ENCODE measurements at places on chromosomes 7 and 10.
A peak's percentile ranks its signal among the peaks of the same experiment; 100 is the strongest.

DNA sequence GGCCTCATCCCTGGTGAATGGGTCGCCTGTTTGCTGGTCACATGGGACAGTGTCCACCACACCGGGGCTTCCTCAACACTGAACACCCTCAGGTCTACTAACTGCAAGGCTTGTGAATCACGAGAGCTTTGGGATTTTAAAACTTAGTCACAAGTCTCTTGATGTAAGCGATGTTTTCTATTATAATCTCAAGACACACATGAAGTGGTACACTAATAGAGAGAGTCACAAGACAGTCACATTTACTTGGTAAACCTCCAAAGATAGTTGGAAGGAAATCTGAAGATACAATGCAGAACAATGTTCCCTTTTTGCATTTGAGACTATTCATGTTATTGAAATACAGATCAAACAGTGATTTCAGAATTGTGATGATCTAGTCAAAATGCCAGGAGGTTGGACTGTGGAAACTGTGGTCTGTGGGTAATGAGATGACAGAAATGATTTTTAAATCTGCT is 233.1 kb upstream of the KLF6 start:
- no peak for DNase-seq

DNA sequence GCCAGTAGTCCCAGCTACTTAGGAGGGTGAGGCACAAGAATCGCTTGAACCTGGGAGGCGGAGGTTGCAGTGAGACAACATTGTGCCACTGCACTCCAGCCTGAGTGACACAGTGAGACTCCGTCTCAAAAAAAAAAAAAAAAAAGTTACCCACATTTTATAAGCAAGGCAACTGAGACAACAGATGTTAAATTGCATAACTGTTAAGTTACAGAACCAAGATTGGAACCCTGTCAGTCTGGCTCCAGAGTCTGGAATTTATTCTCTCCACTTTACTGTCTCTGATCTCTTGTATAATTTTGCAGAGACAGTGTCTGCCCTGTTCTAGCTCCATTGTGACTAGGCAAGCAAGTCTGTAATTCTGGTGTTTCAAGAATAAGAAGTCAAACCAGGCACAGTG is 6.2 kb upstream of the ITGB1 start:
- no peak for DNase-seq

DNA sequence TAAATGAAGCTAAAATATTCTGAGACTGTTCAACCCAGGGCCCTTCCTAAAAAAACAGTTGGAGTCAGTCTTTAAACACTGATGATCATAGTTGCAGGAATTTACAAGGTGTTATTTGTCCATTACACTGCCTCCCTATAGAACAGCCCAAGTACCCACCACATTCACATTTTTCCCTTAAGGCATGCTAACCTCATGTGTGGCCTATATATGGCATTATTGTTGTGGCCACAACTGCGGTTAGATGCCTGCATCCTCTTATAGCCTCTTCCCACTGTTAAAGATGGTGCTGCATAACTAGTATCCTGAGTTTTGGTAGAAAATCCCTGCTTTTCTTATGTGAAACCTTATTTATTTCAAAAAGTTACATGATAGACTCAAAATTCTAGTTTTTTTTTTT is 287.9 kb upstream of the SEMA3A start:
- DNase-seq = no peak

- DNase-seq = peak; percentile 51
Observed at GRCh38 chr7:68733219-68734153, 864.8 kb upstream of the AUTS2 start.

- DNase-seq = no peak
Observed at GRCh38 chr10:76106611-76107010, 675.2 kb downstream of the LRMDA start.

DNA sequence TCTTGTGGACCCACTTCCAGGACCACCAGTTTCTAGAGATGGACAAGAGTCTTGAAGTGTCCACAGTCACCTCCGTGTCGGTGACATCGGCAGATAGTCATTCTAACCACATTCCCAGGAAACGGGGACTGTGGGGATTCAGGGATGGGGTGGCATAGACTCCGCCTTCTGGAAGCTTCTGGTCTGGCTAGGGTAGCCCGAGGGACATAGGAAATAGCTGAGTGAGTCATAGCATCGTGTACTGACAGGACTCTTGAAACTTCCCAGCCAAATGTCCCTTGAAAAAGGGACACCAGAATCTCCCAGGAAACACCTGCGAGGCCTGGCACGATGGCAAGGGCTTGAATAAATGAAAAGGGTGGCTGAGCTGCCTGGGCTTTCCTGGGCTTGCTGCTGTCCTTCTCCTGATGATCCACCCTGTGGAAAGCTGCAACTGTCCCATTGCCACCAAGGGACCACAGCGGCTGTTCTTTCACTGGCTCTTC is 84.1 kb upstream of the LRRC4 start:
- no peak for DNase-seq

GRCh38 chr7:108225531-108226181 is 95.5 kb upstream of the LAMB4 start:
- DNase-seq = no peak

GRCh38 chr7:130256704-130257103 is 10.0 kb upstream of the CPA2 start:
- DNase-seq = no peak

- no peak for DNase-seq
Observed at GRCh38 chr10:69837261-69837660, 35.6 kb downstream of the COL13A1 start.

- DNase-seq = no peak
Observed at GRCh38 chr10:6175329-6176055, 27.2 kb upstream of the PFKFB3 start.

DNA sequence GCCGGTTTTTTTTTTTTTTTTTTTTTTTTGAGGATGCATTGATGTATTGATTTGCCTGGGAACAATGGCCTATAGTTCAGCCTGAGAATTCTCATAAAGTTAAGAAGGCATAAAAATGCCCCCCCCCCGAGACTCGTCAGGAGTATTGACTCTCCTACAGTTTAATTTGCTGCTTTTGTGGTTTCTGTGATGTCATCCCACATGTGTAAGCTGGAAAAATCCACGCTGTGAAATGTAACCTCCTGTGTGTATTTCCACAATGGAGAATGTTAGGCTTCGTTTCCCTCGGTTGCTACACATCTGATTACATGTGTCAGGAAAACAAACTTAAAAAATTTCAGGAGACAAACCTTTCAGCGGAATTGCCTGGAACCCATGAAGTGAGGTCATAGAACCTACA is 117.9 kb downstream of the FANK1 start:
- DNase-seq = peak; percentile 77

- DNase-seq = no peak
Observed at GRCh38 chr7:77253151-77253550, 53.5 kb upstream of the FGL2 start.

DNA sequence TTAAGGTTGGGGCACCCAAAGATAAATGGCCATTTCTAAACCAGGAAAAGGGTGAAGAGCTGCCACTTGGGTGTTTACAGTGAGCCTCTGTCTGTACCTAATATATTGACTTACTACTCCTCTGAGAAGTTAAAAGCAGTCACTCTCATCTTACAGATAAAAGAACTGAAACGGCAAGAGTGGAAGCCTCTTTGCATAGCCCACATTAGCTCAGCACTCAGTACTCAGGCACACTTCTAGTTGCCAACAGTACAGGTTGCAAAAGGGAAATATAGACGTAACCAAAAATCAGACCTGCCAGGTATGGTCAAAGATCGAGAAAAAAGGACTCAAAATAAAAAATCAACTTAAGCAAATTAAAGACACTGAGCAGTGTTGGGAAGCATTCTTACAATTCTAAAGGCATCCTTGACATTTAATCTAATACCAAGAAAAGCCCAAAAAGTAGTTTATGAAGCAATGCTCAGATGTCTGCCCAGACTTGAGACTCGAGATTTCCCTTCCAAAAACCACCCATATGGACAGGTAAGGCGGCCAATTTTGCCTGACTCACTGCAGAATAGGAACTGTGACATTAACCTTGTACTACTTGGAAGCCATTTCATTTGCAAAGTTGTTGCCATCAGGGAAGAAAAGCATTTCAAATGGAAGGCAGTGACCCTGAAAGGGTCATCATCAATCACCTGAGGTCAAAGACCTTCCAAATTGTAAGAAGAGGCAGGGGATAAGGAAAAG is 139.3 kb downstream of the SLC25A13 start:
- DNase-seq = no peak

DNA sequence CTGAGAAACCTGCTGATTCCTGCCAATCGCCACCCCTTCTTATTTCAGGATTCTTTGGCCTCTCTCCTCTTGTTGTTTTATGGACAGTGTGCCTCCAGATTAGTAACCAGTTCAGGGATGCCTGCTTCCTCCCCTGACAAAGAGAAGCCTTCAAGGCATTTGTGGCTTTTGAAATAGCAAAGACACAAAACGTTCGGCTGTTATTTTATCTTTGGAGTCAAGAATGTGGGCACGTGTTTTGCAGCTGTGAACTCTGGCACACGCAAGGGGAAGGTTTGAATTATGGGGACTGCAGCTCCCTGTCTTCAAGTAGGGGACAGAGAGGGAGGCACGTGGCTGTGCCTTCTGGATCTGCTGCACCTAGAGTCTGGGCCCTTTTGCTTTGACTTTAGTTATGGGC is 157.9 kb upstream of the GRB10 start:
- DNase-seq = peak; percentile 13

- no peak for DNase-seq
Observed at GRCh38 chr10:50417486-50417885, 166.2 kb upstream of the ASAH2 start.

GRCh38 chr10:11178606-11179515 is 161.2 kb downstream of the CELF2 start:
- peak; percentile 80 for DNase-seq

DNA sequence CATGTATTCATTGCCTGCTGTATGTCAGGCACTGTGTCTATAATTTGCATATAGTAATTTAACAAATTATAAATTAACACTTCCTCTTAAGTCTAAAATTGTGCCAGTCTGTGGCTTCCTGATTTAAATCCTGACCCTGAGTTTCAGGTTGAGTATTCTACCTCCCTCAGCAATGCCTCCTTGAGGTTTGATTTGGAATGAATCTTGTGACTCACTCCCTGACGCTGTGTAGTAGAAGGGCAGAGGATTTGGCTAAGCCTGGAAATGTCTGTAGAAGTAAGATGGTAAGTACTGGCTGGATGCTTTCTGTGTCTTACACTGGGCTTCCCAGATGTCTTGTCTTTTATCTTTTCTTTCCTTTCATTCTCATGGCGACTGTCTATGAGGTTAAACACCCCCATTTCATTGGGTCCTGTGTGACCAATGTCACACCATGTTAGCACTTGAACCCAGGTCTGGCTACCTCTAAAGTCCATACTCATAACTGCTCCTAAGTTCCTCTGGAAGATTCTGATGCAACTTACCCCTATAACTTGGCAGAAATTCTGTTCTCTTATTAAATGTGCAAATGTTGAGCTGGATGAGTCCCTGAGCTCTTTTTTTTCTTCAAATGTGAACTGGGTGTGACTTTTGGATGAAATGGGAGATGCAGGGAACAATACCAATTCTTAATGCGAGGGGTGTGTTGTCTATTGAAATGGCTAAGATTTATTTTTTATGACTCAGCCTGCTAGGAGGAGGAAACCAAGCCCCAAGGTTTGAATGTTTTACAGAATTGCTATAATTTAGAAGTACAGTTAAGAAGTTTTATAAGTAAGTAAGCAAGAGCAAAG is 48.5 kb downstream of the PLCE1 start:
- DNase-seq = peak; percentile 84

- no peak for DNase-seq
Observed at GRCh38 chr10:97444212-97444611, 1.6 kb downstream of the EXOSC1 start.

GRCh38 chr10:77548671-77549070 is 88.9 kb downstream of the KCNMA1 start:
- DNase-seq = no peak

DNA sequence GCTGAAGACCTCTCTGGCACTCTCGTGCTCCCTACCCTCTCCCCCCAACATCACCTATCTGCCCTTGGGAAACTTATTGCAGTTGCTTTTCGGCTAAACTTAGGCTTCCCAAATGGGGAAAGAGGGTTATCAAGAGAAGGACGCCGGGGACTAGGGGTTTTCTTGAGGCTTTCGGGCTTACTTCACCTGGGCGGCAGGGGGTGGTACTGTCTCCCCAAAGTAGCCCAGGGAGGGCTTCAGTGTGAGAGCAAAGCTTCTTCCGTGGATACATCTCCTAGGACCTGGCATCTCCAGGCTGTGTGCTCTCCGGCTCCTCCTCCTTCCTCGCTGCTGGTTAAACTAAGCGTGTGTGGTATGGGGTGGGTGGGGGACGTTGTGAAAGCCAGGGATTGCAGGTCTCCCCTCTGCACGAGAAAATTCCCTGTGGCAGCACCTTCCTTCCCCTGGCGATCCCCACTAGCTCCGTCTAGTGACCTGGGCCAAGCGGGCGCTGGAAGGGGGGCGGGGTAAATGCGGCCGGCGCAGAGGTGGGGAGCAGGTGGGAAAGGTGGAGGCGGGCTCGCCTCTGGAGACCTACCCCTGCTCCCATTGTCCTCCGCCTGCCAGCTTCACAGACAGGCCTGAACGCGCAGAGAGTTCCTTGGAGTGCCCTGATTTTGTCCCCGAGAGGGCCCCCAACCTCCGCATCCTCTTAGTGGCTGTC is 1.1 kb downstream of the PLXDC2 start:
- peak; percentile 15 for DNase-seq

GRCh38 chr10:4316161-4316810 is 509.7 kb upstream of the AKR1E2 start:
- peak; percentile 49 for DNase-seq

- DNase-seq = peak; percentile 54
Observed at GRCh38 chr10:101397140-101397539, 43.2 kb downstream of the BTRC start.

- no peak for DNase-seq
Observed at GRCh38 chr7:151205730-151206129, 4.6 kb downstream of the H2BK1 start.

- no peak for DNase-seq
Observed at GRCh38 chr10:78291722-78292121, 258.1 kb downstream of the RPS24 start.

DNA sequence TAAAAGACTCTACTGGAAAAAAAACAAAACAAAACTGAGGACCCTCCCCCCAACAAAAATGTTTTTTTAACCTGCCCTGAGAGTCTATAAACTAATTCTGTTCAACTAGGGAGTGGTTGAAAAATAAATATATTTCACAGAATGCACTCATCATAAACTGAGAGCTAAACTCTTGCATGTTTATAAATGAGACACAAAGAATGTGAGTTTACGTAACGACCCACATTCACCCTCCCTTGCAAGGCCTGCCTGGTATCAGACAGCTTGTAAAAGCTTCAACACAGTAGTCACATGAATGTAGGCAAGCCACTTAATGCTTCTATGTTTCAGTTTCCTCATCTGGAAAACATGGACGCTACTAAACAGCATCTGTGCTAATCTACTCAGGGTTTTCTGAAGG is 50.3 kb downstream of the JAZF1 start:
- DNase-seq = peak; percentile 56

GRCh38 chr7:99619571-99620130 is 2.9 kb downstream of the ZSCAN25 start:
- no peak for DNase-seq

DNA sequence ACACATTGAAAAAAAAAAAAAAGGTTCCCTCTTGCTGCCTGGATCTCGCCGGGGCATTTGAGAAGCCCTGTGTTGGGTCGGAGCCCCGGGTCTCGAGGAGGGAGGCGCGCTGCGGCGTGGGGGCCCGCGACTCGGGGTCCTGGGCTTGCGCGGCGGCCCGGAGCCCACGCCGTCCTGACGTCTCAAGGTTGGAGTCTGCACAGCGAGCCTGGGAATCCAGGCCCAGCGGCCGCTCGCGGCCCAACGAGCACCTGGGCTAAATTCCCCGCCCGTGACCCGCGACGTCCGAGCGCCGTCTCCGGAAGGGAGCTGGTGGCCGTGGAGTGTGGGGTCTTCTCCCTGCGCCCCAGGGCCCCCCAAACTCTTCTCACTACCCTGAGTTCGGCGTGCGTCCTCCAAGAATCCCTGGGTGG is 1.4 kb upstream of the CTBP2 start:
- DNase-seq = no peak
